SK-N-SH treated with all-trans-retinoic acid at 6 μM for 48 hours (cell line): ENCODE measurements at places on chromosomes 4 and X.
A peak's percentile ranks its signal among the peaks of the same experiment; 100 is the strongest.

GRCh38 chrX:63506320-63506719, 155.2 kb upstream of the SPIN4 start:
- peak; percentile 63; the same call in 1 of the 3 replicates for ATAC-seq

- ATAC-seq, result no peak
Observed at GRCh38 chrX:50565718-50566117, 95.1 kb upstream of the DGKK start.

DNA sequence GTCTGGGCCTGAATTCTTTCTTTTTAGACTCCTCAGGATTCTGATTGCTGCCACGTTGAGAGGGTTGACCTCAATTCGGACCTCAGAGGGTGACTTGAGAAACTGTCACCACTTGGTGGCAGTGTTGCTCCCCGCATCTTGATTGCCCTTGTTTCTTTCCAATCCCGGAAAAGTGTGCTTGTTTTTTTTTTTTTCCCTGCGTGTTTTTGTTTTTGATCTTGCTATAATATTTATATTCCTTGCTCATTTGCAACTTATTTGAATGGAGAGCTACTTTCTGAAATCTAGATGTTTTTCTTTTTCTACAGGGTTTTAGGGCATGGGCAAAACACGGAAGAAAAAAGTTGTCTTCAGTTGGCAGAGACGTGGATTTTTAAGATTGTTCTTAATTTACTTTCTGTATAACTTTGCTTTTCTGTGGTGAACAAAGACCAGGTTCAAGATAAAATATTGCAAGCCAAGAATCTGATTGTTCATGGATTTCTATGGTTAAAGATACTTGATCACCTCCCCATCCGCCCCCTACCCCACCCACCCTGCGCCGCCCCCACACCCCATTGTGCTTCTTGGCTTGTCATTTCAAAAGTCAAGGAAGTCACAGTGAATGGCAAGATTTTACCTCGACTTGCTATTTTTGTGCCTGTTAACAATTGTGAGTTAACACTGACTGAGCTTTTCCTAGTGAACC, 102.0 kb downstream of the PTTG2 start:
- peak; percentile 77 for ATAC-seq

- peak; percentile 43 for ATAC-seq
Observed at GRCh38 chrX:135340831-135341230, 31.6 kb downstream of the ETDC start.

DNA sequence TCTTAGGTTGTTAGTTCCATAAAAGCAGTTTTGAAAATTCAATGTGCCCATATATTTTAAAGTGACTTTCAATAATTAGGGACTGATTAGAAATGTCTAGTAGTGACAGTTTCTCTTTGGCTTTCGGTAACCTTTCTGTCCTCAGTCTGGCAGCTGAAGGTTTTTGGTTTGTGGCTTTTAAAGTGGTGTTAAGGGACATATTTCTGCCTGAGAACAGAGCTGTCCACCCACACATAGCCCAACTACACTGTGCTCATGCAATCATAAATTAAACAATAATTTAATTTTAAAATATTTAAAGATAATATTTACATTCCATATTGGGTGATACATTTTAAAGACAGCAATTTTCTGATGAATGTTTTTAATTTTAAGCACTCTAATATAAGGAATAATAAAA, 335.0 kb upstream of the TENM3 start:
- no peak for ATAC-seq

DNA sequence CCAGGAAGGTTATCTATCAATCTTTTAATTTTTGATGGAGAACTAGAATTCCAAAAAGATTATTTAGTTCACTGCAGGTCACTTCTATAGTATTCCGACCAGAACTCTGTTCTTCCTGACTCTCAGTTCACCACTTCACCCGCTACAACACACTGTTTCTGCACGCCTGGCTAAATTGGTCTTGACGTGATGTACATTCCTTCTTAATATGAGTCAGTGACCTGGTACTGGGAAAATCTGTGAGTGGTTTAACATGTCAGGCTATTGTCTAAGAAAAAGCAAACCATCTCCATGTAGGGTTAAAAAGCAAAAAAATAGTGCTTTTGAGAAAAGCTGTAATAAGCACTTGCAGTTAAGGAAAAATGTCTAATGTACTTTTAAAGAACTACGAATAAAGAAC, 120.4 kb downstream of the NDST3 start:
- ATAC-seq, result peak; percentile 100

GRCh38 chr4:113159942-113160545, 110.6 kb downstream of the ANK2 start:
- ATAC-seq, result no peak

DNA sequence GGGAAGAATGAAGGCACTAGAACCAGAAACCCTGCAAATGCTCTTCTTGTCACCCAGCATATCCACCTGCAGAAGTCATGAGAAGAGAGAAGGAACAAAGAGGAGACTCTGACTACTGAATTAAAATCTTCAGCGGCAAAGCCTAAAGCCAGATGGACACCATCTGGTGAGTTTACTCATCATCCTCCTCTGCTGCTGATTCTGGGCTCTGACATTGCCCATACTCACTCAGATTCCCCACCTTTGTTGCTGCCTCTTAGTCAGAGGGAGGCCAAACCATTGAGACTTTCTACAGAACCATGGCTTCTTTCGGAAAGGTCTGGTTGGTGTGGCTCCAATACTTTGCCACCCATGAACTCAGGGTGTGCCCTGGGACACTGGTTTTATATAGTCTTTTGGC, 181.7 kb downstream of the AR start:
- ATAC-seq, result no peak
